ENCODE measurements at places on chromosomes 1 and 21.

DNA sequence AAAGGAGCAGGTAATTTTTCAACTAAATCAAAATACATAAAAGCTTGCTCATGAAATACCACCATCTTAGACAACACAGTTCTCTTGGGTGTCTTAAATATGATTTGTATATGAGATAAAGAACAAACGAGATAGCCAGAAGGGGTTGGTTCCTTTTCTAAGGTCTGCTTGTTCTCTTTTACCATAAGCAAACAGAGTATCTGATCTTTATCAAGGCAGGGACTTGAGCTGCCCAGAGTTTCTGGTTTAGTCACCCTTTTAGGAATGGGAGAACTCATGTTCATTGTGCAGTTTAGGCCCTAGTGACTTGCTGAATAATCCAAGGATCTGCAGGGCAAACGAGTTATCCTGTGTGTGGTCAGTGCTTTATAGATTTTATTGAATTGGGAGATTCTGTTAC, 3.0 kb upstream of the SUCO start:
- no peak for DNase-seq

DNA sequence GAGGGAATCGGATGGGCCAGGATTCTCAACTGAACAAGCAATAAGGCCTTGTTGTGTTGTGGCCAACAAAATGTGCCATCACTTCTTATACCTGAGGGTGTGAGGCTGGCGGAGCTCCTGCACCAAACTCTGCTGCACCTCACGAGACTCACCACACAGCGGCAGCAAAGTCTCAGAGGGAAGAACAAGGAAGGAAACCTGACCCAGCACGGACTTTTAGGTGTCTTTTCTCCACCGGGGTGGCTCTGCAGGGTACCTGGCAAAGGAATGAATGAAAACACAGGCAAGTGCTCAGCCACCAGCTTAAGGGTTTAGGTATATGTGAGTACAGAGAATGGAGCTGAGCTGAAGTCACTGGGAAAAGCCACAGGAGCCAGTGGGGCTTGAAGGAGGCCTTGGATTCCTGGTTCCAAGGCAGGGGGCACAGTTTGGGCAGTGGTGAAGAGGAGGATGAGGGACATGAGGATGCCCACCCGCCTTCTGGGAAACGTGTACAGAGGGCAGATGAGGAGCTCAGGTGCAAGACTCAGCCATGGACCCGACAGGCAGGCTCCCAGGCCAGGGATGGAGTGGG, 31.1 kb upstream of the HSD3B1 start:
- peak; percentile 67 for DNase-seq

DNA sequence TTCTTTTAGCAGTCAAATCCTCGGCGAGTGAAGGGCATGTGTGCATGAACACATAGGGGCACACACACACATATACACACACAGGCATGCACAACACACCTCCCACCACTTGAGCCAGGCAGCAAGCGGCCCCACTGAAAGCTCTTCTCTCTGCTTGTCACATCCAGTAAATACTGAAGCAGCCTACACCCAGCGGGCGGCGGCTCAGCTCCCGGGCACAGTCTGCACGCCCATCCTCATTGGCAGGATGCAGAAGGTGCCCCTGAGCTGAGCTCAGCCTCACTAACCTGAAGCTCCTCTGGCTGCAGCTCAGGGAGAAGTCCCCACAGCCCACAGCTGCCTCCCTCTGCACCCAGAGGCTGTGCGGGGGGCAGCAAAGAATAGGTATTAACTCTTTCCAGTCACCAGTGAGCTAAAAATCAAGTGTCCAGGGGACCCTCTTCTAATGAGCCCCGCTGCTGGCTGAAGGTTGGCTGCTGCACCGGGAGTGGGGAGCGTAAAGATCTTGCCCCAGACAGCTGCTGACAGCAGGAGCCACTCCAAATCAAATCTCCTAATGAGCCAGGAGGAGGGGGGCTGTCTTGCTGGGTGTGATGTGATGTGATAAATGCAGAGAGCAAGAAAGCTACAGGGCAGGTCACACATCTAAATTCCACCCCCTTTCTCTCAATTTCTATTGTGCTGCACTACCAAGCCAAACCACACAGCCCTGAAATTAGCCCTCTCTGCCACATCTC, 12.5 kb downstream of the RGS8 start:
- no peak for DNase-seq

GRCh38 chr1:96416701-96417444, 304.7 kb upstream of the PTBP2 start:
- DNase-seq = no peak

- no peak for DNase-seq
These were observed 27.4 kb downstream of the PER3 start for GRCh38 chr1:7811476-7811875.
